ENCODE measurements at places on chromosomes 3 and 15. TPM values are rescaled to one million over a fixed set of nuclear protein-coding genes. Genes with fewer than 3 reads are reported as not detected.

Gene GOLGA8J
- total RNA-seq: 0.09 TPM

DNA sequence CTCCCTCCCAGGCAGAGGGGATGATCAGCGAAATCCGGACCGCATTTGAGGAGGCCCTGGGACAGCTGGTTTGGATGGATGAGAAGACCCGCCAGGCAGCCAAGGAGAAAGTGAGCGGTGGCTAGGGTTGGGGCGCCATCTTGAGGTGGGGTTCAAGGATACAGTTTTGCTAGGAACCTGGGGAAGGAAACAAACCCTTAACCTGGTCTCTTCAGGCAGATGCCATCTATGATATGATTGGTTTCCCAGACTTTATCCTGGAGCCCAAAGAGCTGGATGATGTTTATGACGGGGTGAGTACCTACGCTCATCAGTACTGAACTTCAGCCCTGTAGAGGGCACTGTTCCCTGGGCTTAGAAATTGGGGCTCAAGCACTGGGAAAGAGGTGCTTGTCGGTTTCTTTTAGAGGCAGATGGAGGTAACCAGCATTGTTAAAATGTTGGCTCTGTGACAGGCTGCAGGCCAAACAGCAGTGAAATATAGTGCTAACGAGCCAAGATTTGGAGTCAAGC is 9.6 kb upstream of the PSMD2 start:
- peak; percentile 19 for DNase-seq

DNA sequence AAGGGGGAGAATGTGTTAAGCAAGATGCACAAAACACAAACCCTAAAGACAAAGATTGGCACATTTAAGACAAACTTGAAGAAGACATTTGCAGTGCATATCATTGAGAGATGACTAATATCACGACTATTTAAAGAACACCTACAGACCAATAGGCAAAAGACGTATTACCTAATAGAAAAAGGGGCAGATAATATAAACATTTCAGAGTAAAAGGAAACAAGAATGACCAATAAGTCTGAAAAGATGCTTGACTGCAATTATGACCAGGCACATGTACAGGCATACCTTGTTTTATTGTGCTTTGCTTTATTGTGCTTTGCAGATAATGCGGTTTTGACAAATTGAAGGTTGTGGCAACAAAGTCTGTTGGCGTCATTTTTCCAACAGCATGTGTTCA is 4.9 kb downstream of the HACD3 start:
- DNase-seq: no peak

DNA sequence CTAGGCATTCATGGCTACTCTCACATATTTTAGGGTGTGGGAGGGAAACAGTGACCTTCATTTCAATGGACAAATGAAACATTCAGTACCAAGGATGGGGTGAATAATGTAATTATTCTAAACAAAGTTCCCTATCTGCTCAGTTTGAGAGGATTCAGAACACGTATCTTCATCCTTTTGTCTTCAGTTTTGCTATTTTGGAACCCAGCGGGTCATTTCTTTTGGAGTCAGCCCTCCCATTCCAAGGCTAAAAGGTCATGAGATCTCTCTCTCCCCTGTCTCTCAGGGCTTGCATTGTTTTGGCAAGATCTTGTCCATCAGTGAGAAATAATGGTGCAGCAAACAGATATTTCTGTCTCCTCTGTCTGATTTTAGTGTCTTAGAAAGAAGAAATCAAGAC is 16.3 kb upstream of the GATM start:
- DNase-seq: no peak

DNA sequence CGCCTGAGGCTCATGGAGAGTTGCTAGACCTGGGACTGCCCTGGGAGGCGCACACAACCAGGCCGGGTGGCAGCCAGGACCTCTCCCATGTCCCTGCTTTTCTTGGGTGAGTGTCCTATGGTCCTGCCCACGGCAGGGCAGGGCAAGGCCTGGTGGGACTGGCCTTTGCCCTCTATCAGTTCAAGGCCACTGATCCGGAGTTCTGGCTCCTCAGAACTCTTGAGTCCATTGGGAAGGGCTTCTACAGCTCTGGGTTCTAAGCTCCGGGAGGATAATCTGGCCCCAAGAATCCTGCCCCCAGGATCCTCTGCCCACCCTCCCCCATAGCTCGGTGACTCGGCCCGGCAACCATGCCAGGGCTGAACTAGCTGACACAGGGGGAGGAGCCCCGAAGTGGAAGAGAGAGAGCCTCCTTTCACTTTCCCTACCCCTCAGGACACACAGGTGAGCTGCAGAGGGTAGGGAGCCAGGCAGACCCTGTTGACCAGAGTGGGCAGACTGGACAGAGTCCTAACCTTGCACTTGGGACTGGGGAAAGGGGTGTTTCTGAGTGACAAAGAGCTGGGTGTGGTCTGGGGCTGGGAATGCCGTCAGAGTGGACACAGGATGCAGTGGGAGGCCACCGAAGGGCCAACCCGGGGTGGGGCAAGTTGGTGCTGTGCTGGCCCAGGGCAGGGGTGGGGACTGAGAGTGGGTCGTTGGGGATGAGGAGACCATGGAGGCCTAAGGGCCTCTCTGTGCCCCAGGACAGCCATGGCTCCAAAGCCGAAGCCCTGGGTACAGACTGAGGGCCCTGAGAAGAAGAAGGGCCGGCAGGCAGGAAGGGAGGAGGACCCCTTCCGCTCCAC is 664 bp downstream of the PARP3 start:
- peak; percentile 43 for DNase-seq

GRCh38 chr15:91228383-91228782 is 128.3 kb downstream of the SV2B start:
- no peak for DNase-seq

DNA sequence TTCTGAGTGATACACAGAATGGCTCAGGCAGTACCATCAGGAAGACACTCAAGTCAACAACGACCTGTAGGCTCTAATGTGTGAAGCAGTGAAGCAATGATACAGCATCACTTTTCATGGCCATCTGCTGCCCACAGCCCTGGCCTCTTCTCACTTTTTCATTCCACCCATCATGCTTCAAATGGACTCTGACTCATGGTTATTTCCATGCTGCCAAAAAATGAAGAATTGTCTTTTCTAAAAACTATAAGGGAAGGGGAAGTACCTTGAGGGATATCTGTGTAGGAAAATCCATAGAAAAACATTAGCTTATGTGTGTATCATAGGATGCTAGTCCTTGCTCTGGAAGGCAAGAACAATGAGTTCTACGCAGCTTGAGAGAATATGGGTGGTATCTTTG is 11.5 kb downstream of the HGD start:
- DNase-seq: no peak

- peak; percentile 65 for DNase-seq
Observed at GRCh38 chr3:73933585-73933984, 308.8 kb upstream of the PDZRN3 start.

Gene SLC7A14
- total RNA-seq: under 0.01 TPM

Gene MLH1
- 50.3 TPM for total RNA-seq

DNA sequence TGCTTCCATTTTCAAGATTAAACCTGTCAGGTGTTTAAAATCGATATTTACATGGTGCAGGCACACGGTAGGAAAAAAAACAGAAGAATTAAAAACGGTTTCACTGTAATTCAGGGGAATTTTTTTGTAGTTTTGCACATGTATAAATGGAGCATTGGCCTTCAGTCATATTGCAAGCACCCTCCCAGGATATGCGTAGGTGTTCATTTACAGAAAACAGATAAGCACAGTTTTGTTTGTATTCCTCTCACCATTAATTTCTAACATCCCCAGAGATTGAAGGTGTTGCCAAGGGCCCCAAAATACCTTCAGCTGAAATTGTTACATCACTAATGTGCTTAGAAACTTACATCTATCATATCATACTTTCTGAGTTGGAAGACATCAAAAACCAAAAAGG is 427.1 kb upstream of the NR2F2 start:
- DNase-seq: no peak
